Naive thymus-derived CD4-positive, alpha-beta T cell (primary cell): ENCODE measurements at places on chromosomes 2 and 18. TPM values are rescaled to one million over a fixed set of nuclear protein-coding genes. Genes with fewer than 3 reads are reported as not detected.
A peak's percentile ranks its signal among the peaks of the same experiment; 100 is the strongest.

DNA sequence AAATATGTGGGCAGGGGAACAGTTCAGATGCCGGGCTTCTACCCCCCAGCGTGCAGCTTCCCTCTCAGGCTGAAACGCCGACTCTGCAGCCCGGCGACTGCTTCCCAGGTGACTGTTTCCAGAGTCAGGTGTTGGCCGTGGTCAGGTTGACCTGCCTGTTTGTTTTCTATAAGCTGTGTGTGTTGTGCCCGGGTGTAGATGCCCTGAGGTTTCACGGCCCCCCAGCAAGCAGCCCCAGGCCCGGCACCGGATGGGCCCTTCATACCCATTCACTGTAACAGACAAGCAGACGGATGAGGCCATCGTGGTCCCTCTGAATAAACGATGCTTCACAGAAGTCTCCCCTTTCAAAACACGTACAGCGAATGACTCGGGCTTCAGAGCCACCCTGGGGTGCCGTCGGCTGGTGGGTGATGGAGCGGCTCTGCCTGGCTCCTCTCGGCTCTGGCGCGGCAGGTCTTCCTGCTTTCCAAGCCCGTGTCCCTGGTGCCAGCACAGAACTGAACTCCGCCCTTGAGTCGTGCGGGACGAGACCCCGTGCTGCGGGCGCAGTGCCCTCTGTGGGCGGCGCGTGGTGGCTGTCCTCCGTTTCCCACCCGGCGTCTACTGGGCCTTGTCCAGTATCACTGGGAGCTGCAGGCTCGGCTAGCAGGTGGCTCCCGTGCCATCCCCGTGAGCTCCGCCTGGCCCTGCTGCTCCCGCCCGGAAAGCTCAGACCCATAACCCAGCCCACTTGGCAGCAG, 15.0 kb upstream of the KCNG2 start:
- no peaks in the 10 kb centered on the region for H3K4me1 ChIP-seq
- H3K36me3 ChIP-seq: no peaks in the 10 kb centered on the region
- DNase-seq: no peak
- no peak overlapping the region for H3K4me3 ChIP-seq
- H3K27me3 ChIP-seq: no peaks in the 10 kb centered on the region

GRCh38 chr2:232574674-232575403, 24.4 kb downstream of the EIF4E2 start:
- H3K27ac ChIP-seq: no peak overlapping the region
- H3K27me3 ChIP-seq: no peaks in the 10 kb centered on the region
- no peak for DNase-seq

DNA sequence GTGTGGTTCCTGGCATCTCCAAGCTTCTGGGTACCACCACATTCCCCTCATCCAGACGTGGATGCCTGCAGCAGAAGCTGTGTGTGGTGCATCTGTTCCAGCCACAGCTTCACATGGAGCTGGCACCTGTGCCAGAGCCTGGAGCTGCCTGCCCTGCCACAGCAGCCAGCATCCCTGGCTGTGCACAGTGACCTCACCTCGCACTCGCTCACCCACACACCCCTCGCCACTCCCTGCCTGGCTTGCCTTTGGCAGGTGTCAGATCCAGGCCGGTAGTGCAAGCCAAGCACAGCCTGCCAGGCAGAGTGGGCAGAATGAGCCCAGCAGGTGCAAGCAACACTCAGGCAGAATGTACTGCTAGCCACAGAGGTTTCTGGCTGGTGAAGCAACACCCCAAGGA, 59.9 kb upstream of the DYNC1I2 start:
- no peaks in the 10 kb centered on the region for H3K36me3 ChIP-seq
- no peak overlapping the region for H3K4me3 ChIP-seq
- H3K27ac ChIP-seq: no peak overlapping the region
- DNase-seq: no peak
- no peaks in the 10 kb centered on the region for H3K27me3 ChIP-seq

GRCh38 chr18:74377776-74378175, 62.1 kb downstream of the C18orf63 start:
- H3K36me3 ChIP-seq: no peaks in the 10 kb centered on the region
- no peak overlapping the region for H3K4me3 ChIP-seq
- H3K4me1 ChIP-seq: peaks cover 15% of the 10 kb centered on the region

- H3K36me3 ChIP-seq: no peaks in the 10 kb centered on the region
- no peak overlapping the region for H3K27ac ChIP-seq
- no peak for DNase-seq
Measured at GRCh38 chr2:81549646-81550045, 1245.1 kb upstream of the LRRTM1 start.

GRCh38 chr18:29309366-29309765, 1132.4 kb upstream of the CDH2 start:
- DNase-seq: no peak
- no peak overlapping the region for H3K4me3 ChIP-seq
- no peaks in the 10 kb centered on the region for H3K4me1 ChIP-seq
- H3K27ac ChIP-seq: no peak overlapping the region
- H3K36me3 ChIP-seq: no peaks in the 10 kb centered on the region
- H3K27me3 ChIP-seq: no peaks in the 10 kb centered on the region

DNA sequence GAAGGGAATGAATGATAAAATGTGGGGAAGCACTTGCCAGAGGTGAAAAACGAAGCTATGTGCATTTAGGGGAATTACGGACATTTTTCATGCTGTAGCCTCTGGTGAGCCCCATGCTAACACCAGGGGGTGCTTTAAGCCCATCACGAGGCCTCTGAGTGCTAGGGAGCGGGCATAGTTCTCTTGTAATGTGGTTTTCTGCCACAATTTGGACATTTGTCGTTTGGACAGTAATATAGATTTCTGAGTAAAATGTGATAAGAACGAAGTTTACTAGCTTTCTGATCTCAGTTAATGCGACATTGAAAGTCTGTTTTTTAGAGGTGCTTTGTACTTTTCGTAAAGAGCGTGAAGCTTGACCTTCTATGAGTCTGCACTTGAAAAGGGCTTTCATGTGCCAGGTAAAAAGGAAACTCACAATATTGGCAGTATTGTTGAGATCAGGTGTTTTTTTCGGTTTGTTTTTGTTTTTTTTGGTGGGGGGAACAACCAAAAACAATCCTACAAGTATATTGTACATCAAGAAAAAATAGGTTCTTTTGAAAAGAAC, 50.6 kb downstream of the TRAF3IP1 start:
- no peaks in the 10 kb centered on the region for H3K4me1 ChIP-seq
- H3K27ac ChIP-seq: no peak overlapping the region
- DNase-seq: no peak
- no peaks in the 10 kb centered on the region for H3K27me3 ChIP-seq
- no peaks in the 10 kb centered on the region for H3K36me3 ChIP-seq

GRCh38 chr2:172091000-172091641, 5.8 kb downstream of the DLX1 start:
- no peak overlapping the region for H3K27ac ChIP-seq
- H3K4me3 ChIP-seq: no peak overlapping the region
- H3K4me1 ChIP-seq: peaks cover 33% of the 10 kb centered on the region
- peaks cover 92% of the 10 kb centered on the region for H3K27me3 ChIP-seq
- DNase-seq: no peak

DNA sequence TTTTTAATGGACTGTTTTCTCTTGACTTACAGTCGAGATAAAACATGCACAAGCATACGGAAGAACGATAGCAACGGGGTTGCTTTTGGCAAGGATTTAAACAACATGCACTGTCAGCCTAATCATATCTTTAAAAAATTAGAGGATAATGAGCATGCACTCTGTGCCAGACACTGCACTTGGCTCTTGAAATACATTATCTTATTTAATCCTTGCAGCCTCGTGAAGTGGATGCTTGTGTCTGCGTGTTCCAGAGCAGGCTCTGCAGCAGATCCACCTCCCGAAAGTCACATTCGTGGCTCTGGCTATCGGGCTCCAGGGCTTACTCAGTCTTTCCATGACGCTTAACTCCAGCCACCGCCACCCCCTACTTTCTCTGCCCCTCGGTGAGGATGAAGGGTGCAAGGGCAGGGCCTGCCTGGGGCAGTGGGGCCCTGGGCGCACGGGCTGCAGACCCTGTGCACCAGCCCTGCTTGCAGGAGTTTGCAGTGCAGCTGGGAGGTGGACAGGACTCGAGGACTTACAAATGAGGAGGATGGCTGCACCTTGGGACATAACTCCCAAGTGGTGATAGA, 61.7 kb downstream of the ACKR3 start:
- H3K36me3 ChIP-seq: no peaks in the 10 kb centered on the region
- no peak overlapping the region for H3K27ac ChIP-seq
- DNase-seq: no peak
- no peaks in the 10 kb centered on the region for H3K27me3 ChIP-seq
- H3K4me3 ChIP-seq: no peak overlapping the region

- no peak overlapping the region for H3K4me3 ChIP-seq
- H3K27me3 ChIP-seq: no peaks in the 10 kb centered on the region
- no peak for DNase-seq
- peaks cover 5% of the 10 kb centered on the region for H3K4me1 ChIP-seq
- no peaks in the 10 kb centered on the region for H3K36me3 ChIP-seq
Measured at GRCh38 chr2:74828543-74828942, 5.4 kb upstream of the HK2 start.

GRCh38 chr2:235358981-235359471, 134.8 kb upstream of the AGAP1 start:
- no peaks in the 10 kb centered on the region for H3K27me3 ChIP-seq
- H3K4me1 ChIP-seq: no peaks in the 10 kb centered on the region
- no peak for DNase-seq
- no peak overlapping the region for H3K27ac ChIP-seq

- H3K27ac ChIP-seq: no peak overlapping the region
- DNase-seq: no peak
- H3K36me3 ChIP-seq: no peaks in the 10 kb centered on the region
- H3K27me3 ChIP-seq: no peaks in the 10 kb centered on the region
Measured at GRCh38 chr2:61238219-61239012, 76.4 kb downstream of the C2orf74 start.

GRCh38 chr2:27264253-27264752, 1.5 kb upstream of the SLC30A3 start:
- H3K36me3 ChIP-seq: no peaks in the 10 kb centered on the region
- peak; percentile 16 for DNase-seq
- peak overlapping the region; percentile 59 for H3K4me3 ChIP-seq
- peaks cover 23% of the 10 kb centered on the region for H3K4me1 ChIP-seq
- H3K27me3 ChIP-seq: peaks cover 18% of the 10 kb centered on the region

DNA sequence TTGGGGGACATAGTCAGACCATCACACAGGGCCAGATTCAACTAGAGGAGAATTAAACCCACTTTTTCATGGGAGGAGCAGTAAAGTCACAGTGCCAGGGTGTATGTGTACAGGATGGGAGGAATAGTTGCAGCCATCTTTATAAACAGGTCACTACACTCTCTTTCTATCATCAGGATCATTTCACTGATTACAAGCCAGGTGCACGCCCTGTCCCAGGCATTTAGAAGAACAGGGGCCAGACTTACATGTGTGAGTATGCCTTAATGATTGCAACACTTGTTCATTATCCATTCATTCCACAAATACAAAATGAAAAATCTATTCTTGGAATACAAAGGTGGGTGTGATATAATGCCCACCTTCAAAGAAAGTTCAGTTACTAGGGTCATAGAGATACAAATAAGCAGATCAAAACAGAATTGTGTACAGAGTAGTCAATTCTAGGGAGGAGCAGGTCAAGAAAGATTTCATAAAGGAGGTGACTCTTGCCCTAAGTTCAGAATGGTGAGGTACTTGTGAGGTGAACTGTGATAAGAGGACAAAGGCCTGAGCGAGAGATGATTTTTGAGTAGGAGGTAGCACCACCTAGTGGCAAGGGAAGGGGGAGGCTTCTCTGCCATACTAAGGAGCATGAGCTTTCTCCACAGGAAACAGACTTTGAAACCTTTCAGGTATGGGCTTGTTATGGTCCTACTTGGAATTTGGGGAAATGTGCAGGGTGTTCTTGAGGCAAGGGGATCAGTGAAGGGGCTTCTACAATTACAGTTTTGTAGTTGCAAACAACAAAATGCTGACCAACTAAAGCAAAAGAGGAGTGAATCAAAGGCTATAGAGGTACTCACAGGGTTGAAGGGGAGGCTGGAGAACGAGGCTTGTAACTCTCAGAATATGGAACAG, 156.3 kb downstream of the SUCLG1 start:
- no peak overlapping the region for H3K4me3 ChIP-seq
- no peaks in the 10 kb centered on the region for H3K27me3 ChIP-seq
- H3K27ac ChIP-seq: no peak overlapping the region
- peak; percentile 16 for DNase-seq
- no peaks in the 10 kb centered on the region for H3K36me3 ChIP-seq

DNA sequence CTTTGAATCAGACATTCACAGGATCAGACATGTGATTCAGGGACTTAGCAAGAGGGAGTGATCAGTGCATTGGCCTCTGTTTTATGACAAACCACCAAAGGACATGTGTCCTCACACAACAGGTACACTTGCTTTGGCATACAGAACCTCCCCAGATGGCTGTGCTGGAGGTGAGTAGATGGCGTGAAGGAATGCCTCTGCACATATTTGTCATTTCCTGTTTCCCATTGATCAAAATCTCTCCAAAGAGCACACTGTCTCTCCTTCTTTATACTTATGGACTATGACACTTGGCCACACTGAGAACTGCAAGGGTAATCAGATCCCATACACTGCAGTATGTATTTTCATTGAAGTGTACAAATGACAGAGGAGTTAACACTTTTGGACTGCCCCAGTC, 927.6 kb downstream of the TSN start:
- H3K4me1 ChIP-seq: no peaks in the 10 kb centered on the region
- no peak overlapping the region for H3K27ac ChIP-seq
- DNase-seq: no peak
- H3K27me3 ChIP-seq: no peaks in the 10 kb centered on the region

- peaks cover 22% of the 10 kb centered on the region for H3K4me1 ChIP-seq
- peak overlapping the region; percentile 95 for H3K27ac ChIP-seq
- peak; percentile 41 for DNase-seq
- H3K36me3 ChIP-seq: no peaks in the 10 kb centered on the region
- H3K4me3 ChIP-seq: peak overlapping the region; percentile 52
- no peaks in the 10 kb centered on the region for H3K27me3 ChIP-seq
Measured at GRCh38 chr18:79400091-79400590, 4.4 kb downstream of the NFATC1 start.

DNA sequence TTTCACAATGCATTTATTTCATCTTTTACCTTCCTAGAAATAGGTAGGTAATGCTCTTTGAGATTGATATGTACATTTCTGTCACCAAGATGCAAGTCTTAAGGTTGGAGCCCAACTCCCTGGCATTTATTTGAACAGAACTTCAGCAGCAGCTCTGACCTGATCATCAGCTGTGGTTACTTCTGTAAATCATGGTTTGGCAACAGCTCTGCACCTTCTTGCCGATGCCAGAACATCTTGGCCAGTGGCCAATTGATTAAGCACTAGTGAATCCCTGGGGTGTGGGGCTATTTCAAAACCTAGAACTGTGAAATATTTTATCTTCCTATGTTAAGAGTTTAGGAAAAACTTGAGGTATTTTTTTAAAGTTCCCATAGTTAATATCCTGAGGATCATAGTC, 124.8 kb upstream of the NYAP2 start:
- no peaks in the 10 kb centered on the region for H3K4me1 ChIP-seq
- H3K27ac ChIP-seq: no peak overlapping the region
- no peak for DNase-seq
- no peaks in the 10 kb centered on the region for H3K27me3 ChIP-seq
- H3K4me3 ChIP-seq: no peak overlapping the region

Gene ARHGAP15
- total RNA-seq: 218 TPM

Gene CYP26B1
- not detected for total RNA-seq

Gene MC2R
- not detected for total RNA-seq

Gene SPP2
- total RNA-seq: not detected

Gene IL1R2
- total RNA-seq: 1.3 and 1.9 TPM in 2 replicates

Gene POTEC
- total RNA-seq: not detected in 2 replicates

Gene NR4A2
- total RNA-seq: 3.2 and 3.8 TPM in 2 replicates

Gene LYPD1
- total RNA-seq: not detected

Gene KCNIP3
- 1.0 TPM for total RNA-seq

Gene POTEJ
- not detected for total RNA-seq

Gene DOK6
- not detected for total RNA-seq

Gene COL4A4
- 0.29 TPM for total RNA-seq
